Cortex of kidney (tissue), 1 donor: ENCODE measurements at places on chromosomes 3 and 15.

GRCh38 chr3:55543181-55543614, 56.1 kb upstream of the WNT5A start:
- no peak for DNase-seq

- DNase-seq: no peak
Observed at GRCh38 chr3:186757686-186758220, 25.6 kb upstream of the EIF4A2 start.

- DNase-seq: peak; percentile 53
Observed at GRCh38 chr3:187739561-187740332, 5.5 kb downstream of the BCL6 start.

GRCh38 chr3:138023754-138024153, 13.8 kb downstream of the CLDN18 start:
- DNase-seq: no peak

DNA sequence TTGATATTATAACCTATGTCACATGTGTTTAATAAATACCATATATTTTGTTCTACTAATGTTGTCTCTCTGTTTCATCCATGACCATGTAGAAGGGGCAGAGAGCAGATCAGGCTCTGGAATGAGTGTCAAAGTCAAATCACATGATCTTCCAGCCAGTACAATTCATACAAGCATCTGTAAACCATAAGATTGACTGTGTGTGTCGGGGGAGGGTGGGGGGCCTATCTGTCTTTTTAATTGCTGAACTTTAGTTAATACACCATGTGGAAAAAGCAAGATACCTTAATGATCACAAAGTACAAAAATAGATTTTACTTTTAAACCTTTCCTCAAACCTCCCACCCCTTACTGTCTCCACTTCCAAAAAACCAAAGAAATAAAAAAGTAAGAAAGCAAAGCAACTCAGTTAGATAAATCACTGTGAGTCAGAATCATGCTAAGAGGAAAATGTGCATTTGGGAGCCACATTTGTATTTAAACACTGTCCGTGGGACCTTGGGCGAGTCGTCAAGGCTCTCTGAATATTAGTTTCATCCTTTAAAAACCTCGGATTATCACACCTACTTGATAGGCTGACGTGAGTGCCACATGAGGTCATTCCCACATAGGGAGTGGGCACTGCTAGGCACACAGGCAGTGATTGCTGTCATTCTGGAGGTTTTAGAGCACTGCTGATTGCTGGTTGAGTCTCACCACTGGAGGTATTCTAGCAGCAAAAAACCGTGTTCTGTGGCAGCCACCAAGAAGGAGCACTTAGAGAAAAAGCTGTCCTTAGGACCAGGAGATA, 21.0 kb upstream of the POLR2M start:
- DNase-seq: no peak
